ENCODE measurements at places on chromosomes 13 and 19. TPM values are rescaled to one million over a fixed set of nuclear protein-coding genes. Genes with fewer than 3 reads are reported as not detected.

CILP2 gene
- total RNA-seq: 1.1 TPM

DZIP1 gene
- 47.6 TPM for total RNA-seq

SMIM17 gene
- 0.55 TPM for total RNA-seq

METTL21C gene
- total RNA-seq: not detected

PEX11G gene
- total RNA-seq: not detected

NECTIN2 gene
- total RNA-seq: 46.0 TPM

B9D2 gene
- total RNA-seq: 2.9 TPM

ZNF432 gene
- 10.0 TPM for total RNA-seq

LILRA6 gene
- not detected for total RNA-seq

PBX4 gene
- total RNA-seq: 3.7 TPM

RETN gene
- not detected for total RNA-seq

PEG3 gene
- 545 TPM for total RNA-seq

IFNL1 gene
- total RNA-seq: not detected

ASPDH gene
- total RNA-seq: not detected

SIGLEC6 gene
- not detected for total RNA-seq

ZSCAN5A gene
- 7.8 TPM for total RNA-seq

RHPN2 gene
- 12.7 TPM for total RNA-seq

All from SJCRH30 (cell line).